ENCODE measurements at places on chromosomes 6 and 20.
A peak's percentile ranks its signal among the peaks of the same experiment; 100 is the strongest.

DNA sequence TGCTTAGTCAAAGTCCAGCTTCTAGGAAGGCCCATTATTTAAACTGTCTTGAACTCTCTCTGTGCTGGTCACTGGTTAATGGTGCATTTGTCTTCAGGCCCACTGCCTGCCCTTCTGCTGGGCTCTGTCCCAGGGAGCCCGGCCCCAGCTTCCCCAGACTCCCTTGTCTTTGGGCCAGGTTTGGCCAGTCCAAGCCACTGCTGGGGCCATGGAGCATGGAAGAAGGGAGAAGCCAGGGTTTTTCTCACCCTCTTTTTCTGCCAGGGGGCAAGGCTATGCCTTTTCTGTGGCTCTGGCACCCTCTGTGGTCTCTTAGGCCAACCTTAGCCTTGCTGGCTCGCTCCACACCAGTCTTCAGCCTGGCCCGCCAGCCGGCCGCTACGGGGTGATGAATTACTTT lies 390.0 kb upstream of the SULF2 start:
- no peak for DNase-seq

DNA sequence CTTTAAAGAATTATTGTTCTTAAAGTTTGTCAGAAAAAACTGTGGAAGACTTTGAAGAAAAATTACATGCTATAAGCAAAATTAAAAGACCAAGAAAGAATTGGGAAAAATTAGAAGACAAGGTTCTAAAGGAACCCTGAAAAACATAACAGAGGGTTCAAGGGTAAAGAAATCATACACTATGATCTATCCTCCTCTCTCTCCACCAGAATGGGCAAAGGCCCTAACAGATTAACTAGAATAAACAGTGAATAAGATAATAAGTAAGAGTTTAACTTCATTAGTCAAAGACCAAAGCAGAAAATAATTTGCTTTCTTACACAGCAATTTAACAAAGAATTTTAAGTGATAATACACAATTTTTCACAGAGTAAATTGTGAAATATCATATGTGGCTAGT lies 201.2 kb upstream of the PDE10A start:
- no peak for DNase-seq

DNA sequence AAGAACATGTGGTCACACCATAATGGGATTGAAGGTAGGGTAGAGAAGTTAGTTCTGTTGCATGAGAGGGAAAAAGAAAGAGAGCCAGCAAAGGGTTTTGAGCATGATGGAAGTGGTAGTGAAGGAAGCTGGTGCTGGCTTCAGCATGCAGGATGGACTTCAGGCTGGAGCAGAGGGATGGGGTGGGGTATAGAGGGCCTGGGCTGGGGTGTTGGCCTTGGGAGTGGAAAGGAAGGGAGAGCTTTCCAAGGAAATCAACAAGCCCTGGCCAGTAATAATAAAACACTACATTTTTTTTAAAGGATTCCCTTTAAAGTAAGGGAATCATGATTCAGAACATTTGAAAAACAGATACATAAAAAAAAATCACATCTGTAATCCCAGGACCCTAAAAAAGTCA lies 61.2 kb downstream of the LAMA4 start:
- no peak for DNase-seq

GRCh38 chr6:5135788-5136376 lies 50.7 kb downstream of the PPP1R3G start:
- DNase-seq, result peak; percentile 41

DNA sequence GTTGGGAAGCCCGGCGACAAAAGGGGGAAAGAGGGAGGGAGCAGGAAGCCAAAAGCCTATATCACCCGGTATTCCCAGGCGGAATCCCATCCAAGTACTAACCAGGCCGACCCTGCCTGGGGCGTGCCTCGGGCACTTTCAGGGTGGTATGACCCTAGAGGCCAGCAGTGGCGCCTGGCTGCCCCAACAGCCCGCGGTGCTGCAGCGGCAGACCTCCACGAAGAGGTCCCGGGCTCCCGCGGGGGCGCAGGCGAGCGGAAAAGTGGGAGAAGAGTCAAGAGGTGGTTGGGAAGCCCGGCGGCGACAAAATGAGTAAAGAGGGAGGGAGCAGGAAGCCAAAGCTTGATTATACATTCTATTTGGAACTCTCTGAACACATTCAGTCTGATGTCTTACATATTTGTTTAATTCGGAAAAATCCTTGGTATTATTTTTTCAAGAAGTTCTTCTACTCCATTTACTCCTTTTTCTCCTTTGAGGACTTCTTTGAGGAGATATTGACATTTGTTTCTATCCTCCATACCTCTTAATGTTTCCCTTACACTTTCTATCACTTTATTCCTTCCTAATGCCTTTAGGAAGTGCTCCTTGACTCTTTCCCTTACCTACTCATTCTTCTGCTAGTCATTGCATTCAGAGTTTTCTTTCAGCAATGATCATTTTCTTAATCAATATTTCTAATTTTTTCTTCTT lies 11.5 kb downstream of the TREML4 start:
- no peak for DNase-seq

DNA sequence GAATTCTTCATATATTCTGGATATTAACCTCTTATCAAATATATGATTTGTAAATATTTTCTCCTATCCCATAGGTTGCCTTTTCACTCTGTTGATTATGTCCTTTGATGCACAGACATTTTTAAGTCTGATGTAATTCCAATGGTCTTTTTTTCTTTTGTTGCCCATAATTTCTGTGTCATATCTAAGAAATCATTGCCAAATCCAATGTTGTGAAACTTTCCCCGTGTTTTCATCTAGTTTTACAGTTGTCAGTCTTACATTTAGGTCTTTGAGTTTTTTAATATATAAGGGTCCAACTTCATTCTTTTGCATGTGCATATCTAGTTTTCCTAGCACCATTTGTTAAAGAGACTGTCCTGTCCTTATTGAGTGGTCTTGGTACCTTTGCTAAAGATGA lies 111.5 kb downstream of the SESN1 start:
- DNase-seq, result no peak

GRCh38 chr6:113690281-113691259 lies 166.6 kb upstream of the MARCKS start:
- DNase-seq, result peak; percentile 88

DNA sequence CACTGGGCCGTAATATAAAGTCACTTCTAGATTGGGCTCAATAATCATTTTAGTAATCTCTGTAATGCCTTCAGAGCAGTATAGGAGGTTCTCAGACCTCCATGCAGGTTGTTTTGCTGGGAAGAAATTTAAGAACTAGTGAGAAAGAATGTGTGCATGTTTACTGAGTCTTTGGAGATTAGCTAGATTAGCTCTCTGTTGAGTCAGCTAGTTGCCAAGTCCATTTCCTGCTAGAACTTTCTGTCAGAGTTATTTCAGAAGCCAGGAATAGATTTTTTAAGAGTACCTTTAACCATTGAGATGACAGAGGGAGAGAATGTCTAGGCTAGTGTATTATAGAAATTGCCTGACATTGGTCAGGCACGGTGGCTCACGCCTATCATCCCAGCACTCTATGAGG lies 33.3 kb downstream of the ORC3 start:
- peak; percentile 20 for DNase-seq

GRCh38 chr6:44258325-44258863 lies 1.1 kb upstream of the SLC35B2 start:
- no peak for DNase-seq

Measured in fibroblast of skin of back (primary cell).